ENCODE measurements at places on chromosomes 6 and 20.

DNA sequence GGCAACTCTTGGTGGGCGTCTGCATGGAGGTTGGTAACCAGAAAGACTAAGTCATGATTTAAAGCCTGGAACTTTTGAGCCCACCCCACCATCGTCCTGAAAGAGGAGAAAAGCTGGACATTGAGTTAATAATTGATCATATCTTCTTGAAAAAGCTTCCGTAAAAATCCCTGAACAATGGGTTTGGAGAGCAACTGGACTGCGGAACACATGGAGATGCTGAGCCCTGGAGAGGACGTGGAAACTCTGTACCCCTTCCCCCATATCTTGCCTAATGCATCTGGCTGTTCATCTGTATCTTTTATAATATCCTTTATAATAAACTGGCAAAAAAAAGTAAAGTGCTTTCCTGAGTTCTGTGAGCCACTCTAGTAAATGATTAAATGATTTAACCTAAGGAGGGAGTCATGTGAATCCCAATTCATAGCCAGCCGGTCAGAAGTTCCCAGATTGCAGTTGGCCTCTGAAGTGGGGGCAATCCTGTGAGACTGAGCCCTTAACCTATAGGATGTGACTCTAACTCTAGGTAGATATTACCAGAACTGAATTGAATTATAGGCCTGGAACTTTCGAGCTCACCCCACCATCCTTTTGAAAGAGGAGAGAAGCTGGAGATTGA, 26.5 kb upstream of the LGSN start:
- no peak for DNase-seq

GRCh38 chr6:89667872-89668556, 29.5 kb upstream of the LYRM2 start:
- DNase-seq: no peak

GRCh38 chr6:36829919-36830544, 9.2 kb downstream of the CPNE5 start:
- no peak for DNase-seq

- DNase-seq: no peak
These were observed 60.4 kb downstream of the TPD52L1 start for GRCh38 chr6:125213939-125214338.

Data from CD4-positive, alpha-beta T cell treated with Interleukin-10 for 1 hour (primary cell).